ENCODE measurements at places on chromosomes 2 and 18.
A peak's percentile ranks its signal among the peaks of the same experiment; 100 is the strongest.

DNA sequence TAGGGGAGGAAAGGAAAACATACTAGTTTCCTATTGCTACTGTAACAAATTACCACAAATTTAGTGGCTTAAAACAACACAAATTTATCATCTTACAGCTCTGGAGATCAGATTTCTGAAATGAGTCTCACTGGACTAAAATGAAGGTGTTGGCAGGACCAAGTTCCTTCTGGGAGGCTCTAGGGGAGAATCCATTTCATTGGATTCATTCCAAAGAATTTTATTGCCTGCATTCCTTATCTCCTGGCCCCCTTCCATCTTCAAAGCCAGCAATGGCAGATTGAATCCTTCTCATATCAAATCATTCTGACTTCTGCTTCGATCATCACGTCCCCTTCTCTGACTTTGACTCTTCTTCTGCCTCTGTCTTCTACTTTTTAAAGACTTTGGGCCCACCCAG, 250.9 kb downstream of the IRS1 start:
- no peak for DNase-seq

- no peak for DNase-seq
Measured at GRCh38 chr2:26457251-26457666, 20.7 kb downstream of the OTOF start.

DNA sequence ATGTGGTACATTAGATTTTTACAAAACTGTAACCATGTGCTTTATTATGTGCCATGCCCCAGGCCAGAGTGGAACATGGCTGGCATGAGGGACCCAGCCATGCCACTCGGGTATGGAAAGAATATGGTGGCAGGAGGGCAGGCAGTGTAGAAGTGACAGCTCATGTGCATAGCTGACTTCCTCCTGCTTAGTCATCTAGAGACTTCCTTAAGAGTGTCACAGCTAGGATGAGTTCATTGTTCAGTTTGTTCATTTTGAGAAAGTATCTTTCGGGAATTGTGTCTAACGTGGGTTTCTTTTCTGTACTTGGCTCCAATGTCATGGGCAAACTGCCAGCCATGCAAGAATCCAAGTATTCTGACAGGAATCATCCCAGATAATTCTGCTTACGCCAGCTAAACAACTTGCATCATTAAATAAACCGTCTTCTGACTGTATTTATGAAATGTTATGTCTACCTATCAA, 94.3 kb upstream of the ITGB6 start:
- DNase-seq, result peak; percentile 42

- DNase-seq, result no peak
Measured at GRCh38 chr18:48164701-48165100, 234.2 kb upstream of the SMAD2 start.

GRCh38 chr2:98869870-98870269, 66.2 kb downstream of the CRACDL start:
- no peak for DNase-seq

DNA sequence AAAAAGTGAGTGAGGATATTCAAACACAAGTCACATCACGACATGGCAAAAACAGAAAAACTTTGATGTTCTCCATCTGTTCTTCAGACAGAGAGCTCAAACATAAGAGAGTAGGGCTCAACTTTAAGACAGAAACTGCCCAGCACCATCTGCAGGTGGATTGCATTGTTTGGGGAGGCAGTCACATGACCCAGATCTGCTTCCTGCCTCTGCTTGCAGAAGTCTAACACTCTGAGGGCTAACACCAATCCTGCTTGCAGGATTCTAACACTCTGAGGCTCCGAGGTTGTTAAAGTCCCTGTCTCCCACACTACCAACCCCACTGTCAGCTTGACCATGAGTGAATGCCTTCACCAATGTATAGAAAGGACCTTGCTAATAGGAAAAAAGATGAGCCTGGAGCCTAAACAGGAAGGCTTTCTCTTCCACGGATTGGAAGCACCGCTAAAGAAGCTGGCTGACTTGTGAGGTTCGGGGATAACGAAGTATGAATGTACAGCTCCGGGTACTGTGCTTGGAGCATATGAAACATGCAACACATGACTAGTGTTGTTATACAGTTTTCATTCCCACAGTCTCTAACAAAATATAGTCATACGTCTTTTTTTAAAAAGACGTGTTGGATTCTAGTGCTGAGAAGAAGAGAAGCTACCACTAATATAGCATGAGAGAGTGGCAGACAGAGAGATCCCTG, 176.6 kb upstream of the CREB1 start:
- DNase-seq, result no peak

- no peak for DNase-seq
Measured at GRCh38 chr18:74396171-74397169, 60.6 kb downstream of the DIPK1C start.

DNA sequence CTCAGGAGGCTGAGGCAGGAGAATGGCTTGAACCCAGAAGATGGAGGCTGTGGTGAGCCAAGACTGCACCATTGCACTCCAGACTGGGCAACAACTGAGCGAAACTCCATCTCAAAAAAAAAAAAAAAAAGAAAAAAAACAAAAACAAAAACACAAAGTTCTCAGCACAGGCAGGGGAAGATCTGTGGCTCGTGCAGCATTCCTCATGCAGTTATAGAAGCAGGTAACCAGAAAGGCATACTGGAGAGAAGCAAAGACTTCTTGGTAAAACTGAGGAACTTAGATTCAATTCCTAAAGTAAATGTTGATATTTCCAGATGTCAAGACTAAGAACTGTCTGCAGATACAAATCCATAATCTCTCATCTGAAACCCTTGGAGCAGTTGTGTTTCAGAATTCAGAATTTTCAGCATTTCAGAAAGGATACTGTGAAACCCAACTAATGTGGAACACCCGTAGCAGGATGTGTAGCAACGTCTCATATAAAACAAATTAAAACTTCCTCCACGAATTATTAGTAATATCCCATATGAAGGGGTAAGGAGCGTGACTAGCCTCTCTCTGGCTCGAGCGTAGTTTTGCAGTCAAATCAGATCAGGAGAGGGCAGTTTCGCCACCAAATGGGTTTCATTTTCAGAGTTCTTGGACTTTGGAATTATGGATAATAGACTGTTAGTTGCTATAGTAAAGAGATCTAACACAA, 13.2 kb upstream of the SLC25A52 start:
- DNase-seq, result no peak

DNA sequence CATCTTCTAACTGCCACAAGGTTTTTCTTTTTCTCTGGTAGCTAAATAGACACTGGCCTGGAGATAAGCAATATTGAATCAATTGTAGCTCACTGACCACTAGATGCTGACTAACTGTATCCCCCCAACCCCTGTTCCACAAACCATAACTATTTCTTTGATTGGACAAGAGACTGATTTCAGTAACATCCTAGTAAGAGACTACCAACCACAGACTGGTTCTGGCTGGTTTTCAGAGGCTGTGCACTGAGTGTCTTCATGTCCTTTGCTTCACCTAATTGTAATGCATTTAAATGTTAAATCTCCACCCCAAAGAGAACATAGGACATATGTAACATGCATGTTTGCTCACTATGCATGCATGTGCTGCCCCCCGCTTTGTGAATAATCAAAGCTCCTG, 3.2 kb upstream of the AAK1 start:
- DNase-seq, result no peak

DNA sequence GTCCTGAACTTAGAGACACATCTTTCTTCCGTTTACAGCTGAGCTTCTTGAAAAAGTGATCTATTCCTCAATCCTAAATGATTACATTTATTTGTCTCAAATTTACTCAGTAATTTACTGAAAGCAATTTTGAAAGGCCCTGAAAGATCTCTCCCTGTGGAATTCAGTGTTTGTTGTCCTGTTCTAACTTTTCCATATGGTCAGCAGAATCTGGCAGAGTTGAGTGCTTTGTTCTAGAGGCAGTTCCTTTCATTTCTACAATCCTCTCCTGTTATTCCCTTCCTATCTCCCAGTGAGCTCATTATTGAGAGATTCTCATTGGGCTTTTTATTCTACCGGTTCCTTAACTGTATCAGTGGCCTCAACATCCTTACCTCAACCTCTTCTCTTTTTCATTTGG, 36.5 kb upstream of the REG3G start:
- no peak for DNase-seq

GRCh38 chr2:229610872-229611271, 103.5 kb downstream of the DNER start:
- DNase-seq, result peak; percentile 78

DNA sequence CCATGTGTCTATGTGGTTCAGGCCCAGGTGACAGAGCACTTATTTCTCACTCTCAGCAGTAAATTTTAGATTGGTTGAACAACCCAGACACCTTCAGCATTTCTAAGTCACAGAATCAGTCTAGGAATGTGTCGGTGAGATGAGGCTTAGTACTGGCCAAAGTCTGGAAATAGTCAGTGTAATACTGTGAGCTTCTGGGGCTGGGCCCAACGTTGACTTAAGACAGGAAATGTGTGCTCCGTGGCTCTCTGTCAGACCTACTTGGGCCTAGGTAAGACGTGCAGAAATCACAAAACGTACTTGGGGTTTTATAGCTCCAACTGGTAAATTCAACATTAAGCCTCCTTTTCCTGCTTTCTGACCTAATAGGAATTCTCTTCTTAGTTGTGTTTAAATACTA, 160.3 kb upstream of the COL3A1 start:
- no peak for DNase-seq

DNA sequence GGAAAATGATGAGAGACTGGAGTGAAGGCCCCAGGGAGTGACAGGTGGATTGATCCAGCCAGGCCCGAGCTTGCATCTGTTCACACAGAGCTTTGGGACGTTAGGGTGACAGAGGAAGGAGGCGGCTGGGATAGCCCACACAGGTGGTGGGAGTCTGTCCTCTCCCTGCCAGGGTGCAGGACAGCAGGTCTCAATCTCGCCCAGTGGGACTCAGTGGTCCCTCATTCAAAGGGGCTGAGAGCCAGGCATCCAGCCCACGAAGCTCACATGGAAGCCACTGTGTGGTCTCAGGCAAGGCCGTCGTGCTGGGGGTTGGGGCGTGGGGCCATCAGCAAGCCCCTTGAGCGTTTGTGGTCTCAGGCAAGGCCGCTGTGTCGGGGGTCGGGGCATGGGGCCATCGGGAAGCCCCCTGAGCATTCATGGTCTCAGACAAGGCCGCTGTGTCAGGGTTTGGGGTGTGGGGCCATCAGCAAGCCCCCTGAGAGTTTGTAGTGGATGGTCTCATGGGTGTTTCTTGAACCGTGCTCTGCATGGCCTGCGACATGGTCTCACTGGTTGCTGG, 8.3 kb downstream of the KCNG2 start:
- no peak for DNase-seq

DNA sequence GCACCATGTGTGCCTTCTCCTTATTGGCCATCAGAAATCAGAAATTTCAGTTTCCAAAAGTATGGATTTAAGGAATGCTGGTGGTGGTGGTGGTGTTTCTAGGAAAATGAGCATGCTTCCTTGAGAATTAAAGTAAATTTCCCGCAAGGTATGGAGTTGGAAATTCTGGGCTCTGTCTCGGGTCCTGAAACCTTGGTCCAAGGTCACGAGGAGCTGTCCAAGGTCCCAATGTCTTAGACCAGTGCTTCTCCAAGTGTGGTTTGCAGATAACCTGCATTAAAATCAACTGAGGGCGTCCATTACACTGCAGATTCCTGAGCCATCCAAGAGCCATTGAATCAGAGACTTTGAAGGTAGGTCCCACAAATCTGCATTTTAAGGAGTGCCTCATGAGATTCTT, 210.9 kb upstream of the PKDCC start:
- no peak for DNase-seq

DNA sequence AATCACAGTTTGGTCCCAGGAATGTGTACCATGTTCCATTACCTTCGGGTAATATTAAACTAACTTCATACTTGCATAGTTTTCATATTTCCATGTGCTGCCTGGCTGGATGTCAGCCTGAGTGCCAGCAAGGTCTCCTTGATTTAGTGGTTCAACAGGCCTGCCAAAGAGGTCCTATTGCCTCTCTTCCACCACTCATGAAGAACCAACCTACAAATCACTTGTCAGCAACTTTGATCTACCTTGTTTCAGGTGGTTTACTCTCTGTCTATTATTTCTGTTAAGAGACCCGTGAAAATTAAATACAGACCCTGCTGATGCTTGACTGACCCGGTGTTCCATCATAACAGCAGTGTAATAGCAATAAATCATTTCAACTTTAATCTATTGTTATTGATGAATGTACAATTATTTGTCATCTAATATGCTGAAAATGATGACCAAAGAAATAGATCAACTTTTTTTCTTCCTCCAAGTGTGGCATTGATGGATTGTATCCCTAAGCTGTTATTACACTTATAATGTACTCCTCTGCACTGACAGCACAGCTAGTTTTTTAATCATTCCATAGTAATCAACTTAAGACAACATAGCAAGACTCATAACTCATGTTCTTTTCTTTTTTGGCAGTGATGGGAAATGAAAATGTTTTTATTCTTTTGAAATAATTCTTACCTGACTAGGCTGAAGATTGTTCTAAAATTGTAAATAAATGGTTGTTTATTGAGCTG, 1220.2 kb upstream of the ACVR2A start:
- no peak for DNase-seq

DNA sequence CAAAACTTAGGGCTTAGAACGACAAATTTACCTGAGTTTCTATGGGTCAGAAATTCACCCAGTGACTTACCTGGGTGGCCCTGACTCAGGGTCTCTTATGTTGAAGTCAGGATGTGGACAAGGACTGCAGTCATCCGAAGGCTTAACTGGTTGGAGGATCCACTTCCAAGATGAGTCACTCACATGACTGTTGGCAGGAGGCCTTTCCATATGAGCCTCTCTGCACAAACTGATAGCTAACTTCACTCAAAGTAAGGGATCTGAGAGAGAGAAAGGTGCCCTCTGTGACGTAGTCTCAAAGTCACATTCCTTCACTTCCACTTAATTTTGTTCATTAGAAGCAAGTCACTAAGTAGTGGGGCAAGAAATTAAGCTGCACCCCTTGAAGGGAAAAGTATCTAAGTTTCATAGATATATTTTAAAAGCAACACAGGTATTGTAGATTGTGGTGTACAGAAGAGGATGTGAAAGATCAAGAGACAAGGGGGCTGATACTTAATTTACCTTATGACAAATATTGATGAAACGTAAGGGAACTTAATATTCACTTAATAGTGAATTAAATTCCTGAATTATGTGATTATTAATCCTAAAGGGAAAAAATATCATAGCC, 48.4 kb downstream of the TANK start:
- no peak for DNase-seq

DNA sequence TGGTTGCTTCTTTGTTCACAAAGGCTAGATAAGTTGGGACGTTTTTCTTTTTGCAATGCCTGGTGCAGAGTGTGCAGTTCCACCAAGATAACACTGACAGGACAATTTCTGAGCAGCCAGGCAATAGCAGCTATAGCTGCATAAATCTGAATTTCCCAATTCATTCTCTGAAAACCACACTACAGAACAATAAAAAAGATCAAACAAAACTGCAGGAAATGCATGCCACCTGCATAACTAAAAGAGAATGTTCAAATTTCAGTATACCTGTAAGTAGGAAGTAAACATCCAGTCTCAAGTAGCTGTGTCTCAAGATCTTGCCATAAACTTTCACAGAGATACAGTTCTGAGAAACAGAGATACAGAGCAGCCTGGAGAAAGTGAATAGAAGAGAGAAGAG, 5.3 kb upstream of the KCTD18 start:
- no peak for DNase-seq

DNA sequence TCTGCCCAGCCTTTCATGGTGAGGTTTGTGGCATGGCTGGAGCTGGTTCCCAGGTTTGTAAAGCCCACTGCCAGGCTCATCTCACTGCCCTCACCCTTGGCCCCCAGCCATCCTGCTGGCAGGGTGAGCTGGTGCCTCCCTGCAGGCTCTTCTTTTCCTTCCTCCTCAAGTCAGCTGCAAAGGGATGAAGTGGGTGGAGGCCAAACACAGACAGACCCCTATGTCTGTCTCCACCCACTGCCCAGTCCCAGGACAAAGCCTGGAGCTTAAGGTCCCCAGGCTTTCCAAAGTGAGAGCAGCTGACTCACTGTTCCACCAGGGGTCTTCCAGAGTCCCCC, 92.0 kb downstream of the TNS1 start:
- DNase-seq, result no peak
